ENCODE measurements at places on chromosomes 2 and 18.
A peak's percentile ranks its signal among the peaks of the same experiment; 100 is the strongest.

DNA sequence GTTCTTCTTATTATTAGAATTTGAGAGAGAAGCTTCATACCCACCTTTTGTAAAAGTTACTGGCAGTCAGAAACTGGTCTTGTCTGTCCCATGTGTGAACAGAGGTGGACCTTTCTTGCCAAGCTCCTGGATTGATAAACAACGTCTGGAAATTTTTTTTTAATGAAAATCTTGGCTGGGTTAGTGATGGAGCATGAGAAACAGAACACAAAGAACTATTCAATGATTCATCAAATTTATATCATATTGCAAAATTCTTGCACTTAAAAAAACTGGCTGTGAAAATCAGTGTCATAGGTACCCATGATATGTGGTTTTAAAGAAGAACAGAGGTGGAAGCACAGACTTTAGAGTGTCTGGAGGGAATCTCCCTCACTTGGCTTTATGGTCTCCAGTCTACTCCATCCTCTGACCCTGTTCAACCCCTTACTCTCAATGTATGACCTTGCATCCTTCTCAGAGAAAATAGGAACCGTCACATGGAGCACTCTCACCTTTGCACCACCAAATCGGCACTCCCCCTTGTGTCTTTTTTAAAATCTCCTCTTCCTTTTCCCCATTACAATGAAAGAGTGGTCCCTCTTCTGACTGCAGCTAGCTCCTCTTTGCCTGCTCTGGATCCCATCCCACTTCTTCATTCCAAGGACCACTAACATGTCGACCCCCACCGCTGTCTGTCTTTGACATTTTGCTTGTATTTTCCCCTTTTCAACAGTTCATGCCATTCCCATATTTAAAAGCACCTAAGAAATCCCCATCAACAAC is 58.2 kb downstream of the COPS8 start:
- DNase-seq: no peak

GRCh38 chr2:152646775-152647174 is 70.5 kb downstream of the PRPF40A start:
- DNase-seq: no peak

- no peak for DNase-seq
Measured at GRCh38 chr2:46304635-46305034, 7.4 kb downstream of the EPAS1 start.

DNA sequence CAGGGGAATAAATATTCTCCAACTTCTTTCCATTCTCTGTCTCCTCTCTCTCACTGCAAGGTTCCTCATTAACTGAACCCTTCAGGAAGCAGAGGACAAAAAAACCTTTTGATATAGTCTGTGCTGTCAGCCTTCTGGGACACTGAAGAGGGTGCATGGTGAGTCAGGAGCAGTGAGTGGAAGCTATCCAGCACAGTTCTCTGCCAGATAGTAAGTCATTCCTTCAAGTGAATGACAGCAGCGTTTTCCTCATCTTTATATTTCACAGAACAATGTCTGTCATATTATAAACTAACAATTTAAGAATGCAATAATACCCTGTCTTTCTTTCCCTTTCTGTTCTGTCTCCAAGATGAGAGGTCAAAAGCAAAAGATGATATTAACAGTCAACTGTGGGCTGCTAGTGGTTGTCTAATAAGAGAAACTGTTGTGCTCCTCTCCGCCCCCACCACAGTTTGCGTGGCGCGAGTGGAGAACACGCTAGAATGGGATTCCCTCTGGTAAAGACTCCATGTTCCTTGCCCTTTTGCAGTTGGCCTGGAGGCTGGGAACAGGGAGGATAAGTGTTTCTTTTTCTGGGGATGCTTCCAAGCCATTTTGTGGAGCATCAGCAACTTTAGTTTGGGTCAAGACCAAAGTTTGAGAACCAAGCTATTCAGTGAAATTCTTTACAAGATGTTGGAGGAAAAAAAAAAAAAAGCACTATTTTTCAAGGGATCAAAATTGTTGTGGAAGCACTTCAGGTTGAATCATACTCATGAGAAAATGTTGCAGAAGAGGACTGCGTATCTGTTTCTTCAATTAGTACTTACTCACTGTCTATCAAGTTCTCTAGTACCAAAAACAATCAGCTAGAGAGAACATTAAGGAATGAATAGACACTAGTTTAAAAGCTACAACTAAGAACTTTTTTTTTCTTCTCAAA is 430.2 kb downstream of the SETBP1 start:
- peak; percentile 52 for DNase-seq

DNA sequence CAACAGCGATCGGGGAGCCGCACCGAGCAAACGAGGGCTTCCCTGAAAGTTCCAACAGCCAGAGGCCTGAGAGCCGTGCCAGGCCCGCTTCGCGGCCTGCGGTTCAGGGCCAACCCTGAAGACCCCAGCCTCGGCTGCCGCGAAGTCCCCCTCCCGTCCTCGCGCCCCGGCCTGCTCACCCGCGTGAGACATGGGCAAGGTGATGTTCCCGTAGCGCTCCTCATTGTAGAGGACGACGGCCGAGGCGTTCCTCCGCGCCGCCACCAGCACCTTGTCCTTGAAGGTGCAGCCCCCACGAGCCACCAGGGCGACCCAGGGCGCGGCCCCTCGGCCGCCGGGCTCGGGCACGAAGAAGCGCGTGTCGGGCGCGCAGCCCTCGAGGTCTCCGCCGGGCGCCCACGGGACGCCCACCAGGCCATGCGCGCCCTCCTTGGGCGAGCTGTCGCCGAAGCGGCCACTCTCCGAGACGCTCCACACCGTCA is 510 bp downstream of the RNF149 start:
- peak; percentile 56 for DNase-seq

DNA sequence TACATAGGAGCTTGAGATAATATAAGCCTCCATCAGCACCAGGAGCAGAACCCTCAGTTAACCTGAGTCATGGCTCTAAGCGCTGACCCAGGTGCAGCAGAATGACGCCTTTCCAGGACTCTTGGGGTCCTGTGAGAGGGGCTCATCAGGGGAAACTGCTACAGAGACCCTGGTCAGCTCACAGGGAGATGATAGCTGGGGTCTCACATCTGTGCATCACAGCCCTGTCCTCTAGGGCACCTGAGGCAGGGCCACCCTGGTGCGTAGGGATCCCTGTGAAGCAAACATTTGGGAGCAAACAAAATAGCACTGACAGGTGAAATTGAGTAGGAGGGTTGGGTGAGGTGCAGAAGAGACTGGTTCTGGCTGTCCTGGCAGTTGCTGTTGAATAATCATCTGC is 219.2 kb downstream of the SH3RF3 start:
- DNase-seq: no peak

DNA sequence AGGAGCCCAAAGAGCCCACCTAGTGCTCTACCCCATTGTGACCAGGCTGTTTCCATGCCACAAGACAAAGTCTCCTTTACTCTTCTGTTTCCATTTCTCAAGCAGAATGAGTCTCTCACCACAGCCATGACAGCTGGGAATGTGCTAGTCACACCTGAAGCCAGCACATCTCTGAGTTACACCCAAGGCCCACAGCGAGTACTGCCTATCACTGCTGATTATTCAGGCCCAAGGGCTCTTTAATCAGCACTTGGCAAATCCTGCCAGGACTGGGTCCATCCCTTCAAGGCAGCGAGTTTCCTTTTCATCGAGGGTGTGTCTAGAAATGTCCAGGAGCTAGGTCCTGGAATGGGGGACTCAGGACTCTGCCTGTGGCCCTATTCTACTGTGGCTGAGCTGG is 14.6 kb upstream of the PPP1R1C start:
- DNase-seq: no peak

DNA sequence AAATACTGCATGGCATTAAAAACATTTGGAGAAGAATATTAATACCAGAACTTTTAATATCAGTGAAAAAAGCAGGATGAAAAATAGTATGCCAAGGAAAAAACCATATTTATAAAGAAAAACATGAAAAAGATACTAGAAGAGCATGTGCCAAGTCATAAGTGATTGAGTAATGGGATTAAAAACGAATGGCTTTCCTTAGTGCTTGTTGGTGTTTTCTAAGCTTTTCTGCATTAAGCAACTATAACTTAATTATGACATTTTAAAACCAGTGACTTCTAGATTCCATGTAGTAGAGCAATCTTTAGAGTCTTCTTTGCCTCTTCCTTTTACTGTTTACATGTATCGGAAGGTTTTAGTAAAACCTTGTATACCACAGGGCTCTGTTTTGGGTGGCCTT is 6.6 kb downstream of the MAPRE3 start:
- no peak for DNase-seq

GRCh38 chr2:67733517-67733916 is 329.3 kb downstream of the C1D start:
- no peak for DNase-seq

DNA sequence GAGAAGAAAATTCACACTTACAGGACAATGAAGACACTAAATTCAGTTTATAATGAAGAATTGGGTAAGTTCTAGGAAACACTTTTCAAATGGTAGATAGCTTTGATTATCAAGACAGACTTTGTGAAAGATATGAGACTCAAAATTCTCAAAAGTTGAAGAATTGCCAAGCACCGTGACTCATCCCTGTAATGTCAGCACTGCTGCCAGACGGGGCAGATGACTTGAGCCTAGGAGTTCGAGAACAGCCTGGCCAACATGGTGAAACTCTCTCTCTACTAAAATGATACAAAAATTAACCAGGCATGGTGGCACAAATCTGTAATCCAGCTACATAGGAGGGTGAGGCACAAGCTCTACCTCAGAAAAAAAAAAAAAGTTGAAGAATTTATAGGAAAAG is 1820.1 kb upstream of the LRRTM1 start:
- DNase-seq: no peak

DNA sequence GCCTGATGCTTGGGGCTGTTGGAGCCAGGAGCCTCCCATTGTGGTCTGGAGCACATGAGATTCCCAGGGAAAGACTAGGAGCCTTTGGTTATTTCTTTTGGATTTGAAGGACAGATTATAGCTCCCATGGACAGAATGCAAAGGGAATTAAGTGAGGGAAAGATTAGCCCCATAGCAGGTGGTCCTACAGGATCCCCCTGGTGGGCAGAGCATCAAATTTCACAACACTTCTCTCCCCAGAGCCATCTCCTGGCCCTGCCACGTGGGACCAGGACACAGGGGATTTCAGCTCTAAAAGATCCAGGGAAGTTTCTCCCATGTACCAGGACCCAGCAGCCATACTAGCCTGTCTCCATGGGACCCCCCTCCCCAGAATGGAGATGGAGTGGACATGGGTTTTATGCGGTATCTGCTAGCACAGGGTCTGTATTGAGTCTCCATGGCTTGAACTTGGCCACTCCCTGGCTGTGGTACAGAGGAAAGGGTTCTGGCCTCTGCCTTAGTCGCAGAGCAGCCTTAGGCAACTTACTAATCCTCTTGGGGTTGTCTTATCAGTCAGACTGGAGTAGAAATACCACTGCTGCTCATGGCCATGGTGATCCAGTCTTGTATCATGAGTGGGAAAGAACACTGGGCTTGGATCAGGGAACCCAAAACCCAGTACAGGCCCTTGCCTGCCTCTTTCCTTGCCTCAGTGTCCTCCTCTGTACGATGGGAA is 6.8 kb upstream of the PLB1 start:
- DNase-seq: no peak

DNA sequence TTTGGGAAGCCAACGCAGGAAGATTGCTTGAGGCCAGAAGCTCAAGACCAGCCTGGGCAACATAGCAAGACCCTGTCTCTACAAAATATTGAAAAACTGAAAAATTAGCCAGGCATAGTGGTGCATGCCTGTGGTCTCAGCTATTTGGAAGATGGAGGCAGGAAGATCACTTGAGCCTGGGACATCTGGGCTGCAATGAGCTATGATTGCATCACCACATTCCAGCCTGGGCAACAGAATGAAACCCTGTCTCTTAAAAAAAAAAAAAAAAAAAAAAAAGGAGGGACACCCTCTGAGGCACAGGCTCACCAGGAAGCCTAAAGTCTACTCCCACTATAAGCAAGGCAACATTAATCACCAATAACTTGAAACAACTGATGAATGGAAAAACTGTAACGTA is 151.1 kb downstream of the CCDC148 start:
- no peak for DNase-seq

DNA sequence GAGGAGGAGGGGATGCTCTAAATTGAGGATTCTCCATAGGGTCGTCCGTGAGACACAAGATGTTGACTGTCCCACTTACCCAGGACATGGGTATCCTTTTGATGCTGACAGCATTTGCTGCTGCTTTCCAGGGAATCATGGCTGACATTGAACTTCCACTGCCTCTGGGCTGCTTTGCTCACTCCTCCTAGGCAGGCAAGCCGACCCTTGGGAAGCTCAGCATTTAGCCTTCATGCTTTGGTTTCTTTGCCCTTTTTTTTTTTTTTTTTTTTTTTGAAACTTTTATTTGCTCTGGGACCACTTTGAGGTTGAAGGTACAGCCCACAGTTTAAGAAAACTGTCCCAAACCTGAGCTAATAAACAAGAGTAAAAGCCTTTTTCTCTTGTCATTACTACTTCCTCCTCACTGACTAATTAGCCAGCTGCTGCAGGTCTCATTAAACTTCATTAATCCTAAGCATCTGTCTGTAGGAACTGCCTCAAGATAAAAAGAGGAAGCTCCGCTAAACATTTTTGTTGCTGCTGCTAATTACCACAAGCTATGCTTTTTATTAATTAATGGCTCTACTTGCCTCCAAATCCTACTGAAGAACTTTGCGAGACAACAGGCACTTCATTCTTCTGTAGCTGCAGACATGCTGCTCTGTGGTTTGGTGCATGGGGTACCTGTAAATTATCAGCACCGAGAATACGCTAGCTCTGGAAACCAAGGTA is 125.4 kb downstream of the SPTBN1 start:
- no peak for DNase-seq

- no peak for DNase-seq
Measured at GRCh38 chr2:132439703-132440398, 23.2 kb downstream of the GPR39 start.

DNA sequence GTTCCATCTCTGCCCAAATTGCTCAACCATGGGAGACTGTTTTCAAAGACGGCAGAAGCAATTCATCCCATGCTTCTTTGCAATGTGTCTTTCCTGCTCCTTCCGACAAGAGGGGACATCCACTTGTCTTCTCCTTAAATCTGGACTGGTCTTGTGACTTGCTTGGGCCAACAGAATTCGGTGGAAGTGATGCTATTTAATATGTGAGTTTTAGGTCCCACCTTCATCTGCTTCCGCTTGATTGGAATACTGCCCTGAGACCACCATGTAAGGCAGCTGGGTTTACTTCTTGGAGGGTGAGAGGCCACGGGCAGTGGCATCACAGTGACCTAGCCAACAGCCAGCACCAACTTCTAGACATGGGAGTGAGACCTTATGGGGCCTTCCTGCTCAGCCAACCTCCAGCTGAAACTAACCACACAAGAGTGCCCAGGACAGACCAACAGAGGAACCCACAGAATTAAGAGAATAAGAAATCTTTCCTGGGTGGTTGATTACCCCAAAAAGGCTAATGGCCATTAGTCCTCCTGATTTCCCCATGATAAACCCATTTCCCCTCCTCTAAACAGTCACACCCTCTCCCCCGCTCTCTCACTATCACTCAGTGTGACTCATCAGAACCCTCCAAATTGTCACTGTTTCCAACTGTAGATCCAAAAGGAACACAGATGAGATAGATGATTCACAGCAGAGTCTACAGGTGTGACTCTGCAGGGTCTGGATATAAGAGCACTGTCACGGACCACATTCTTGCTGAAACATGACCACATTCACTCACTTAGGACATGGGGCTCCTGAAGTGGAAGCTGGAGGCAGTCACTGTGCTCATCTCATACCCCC is 16.2 kb upstream of the RHOB start:
- DNase-seq: peak; percentile 7

All from right forelimb (tissue), 1 donor.